Cortex of kidney (tissue), 1 donor: ENCODE measurements at places on chromosomes 13 and 19.

GRCh38 chr19:6801485-6802086, 29.1 kb downstream of the VAV1 start:
- DNase-seq = no peak

DNA sequence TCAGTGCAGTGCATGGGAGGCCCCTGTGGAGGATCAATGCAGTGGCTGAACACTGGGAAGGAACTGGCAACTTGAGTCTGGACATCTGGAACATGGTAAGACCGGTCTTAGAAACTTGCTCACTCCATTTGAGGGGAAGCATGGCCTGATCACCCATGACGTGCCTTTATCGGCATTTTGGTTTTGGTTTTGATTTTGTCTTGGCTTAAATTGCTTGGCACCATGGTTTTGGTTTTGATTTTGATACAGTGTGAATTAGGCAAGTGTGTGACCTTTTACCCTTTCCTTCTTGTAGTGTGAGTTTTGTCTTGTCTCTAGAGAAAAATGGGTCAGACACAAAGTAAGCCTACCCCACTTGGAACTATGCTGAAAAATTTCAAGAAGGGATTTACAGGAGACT, 77.3 kb downstream of the ZNF486 start:
- no peak for DNase-seq

- no peak for DNase-seq
These were observed 374.8 kb downstream of the KLF12 start for GRCh38 chr13:73759434-73759833.

DNA sequence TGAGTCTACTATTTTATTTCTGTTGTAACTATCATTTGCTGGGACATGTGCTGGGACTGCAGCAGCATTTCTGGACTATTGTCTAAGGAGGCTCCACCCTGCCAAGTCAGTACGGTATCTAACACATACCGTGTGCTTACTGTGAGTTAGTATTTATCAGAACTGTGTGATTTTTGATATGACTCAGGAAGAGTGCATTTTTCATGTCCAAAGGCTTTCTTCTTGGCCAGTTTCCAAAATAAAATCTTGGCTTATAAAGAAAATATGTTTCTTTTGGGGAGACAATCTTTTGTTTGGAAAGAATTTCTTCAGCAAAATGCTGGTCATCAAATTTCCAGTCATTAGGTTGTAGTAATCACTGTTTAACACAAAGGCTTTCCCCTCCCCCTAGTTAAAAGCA, 11.6 kb downstream of the PARP4 start:
- DNase-seq = no peak

GRCh38 chr13:67120872-67121531, 109.1 kb downstream of the PCDH9 start:
- no peak for DNase-seq

- no peak for DNase-seq
These were observed 9.9 kb upstream of the ACSBG2 start for GRCh38 chr19:6125571-6125989.

DNA sequence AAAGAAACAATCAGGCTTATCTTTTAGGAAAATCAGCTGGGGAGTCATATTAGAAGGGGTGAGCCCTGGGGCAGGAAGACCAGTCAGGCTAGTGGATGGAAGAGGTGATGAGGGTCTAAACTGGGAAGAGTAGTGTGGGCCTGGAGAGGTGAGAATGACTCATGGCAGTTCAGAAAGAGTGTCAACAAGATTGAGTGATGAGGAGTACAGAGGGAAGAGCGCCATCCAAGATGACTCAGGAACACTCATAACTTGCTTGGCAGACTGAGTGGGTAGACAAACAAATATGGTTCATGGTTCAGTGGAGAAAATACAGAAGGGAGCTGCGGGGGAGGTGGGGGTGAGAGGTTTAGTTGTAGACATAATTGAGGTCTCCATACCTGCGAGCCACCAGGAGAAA, 17.3 kb upstream of the CLDN10 start:
- DNase-seq = no peak

DNA sequence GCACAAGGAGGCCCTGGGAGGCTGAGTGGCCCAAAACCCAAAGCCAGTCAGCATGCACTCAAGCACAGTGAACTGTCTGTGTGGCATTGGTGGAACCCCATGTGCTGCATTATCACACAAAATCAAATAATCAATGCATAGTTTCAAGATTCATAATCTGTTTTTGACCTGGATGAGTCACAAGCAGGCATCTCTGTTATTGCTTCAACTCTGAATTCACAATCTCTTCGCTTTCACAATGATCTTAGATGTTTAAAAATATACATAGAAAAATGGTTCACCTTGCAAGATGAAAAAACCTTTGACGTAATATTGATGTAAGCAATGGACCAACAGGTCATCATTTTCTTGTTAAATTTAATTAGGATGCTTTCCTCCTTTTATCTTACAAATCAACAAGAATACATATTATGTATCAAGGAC, 455.4 kb downstream of the IRS2 start:
- DNase-seq = no peak

DNA sequence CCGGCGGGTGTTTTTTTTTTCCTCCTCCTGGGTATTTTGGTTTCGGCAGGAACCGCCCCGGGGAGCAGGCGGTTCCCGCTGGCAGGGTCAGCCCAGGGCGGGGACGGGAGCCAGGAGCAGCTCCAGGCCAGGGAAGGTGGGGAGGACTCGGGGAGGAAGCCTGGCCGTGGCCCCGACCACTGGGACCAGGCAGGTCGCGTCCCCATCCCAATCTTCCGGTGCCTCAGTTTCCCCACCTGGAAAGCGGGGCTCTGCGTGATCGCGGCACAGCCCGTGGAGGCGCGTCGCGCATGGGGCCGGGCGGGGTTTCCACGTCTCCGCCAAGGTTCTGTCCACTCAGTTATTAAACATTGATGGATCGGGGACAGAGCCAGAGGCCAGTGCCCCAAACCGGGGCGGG, 34.8 kb downstream of the IL12RB1 start:
- no peak for DNase-seq

- no peak for DNase-seq
These were observed 1589.9 kb downstream of the SLITRK1 start for GRCh38 chr13:82292334-82292733.

DNA sequence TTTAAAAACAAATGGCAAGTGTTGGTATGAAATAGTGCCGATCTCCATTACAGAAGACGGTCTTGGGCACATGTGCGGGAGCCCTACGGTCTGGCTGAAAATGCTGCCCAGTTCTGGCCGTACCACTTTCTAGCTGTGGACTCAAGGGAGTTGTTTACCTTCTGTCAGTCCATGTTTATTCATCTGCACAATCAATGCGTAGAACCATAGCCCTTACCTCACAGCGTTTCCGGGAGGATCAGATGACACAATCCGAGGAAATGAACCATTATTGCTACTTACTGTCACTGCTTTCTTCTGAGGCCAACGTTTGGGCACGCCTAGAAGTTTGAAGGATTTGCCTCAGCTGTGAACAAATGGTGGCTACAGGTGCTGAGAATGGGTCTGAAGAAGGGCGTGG, 31.2 kb downstream of the GADD45B start:
- no peak for DNase-seq

DNA sequence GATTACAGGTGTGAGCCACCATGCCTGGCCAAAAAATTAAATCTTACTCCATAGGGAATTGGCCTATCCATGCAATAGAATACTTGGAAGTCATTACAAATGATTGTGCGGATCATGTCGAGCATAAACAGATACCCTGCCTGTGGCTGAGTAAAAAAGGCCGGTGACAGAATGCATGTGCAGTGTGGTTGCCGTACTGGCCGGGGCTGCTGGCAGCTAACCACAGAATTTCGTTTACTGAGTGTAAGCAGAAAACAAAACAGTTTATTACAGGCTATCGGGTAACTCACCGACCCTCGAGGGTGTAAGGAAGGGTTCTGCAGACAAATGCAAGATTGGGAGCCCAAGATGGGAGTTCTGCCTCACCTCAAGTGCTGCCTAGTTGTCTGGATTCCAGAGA, 127.7 kb downstream of the ZIC5 start:
- DNase-seq = no peak

- no peak for DNase-seq
These were observed 6.2 kb upstream of the KLK13 start for GRCh38 chr19:51071095-51071405.

GRCh38 chr19:36115453-36116343, at the start of gene TBCB:
TBCB (plus strand) TSS chr19:36115468; CDS start chr19:36115561, 93 bp downstream.
- no peak for DNase-seq

DNA sequence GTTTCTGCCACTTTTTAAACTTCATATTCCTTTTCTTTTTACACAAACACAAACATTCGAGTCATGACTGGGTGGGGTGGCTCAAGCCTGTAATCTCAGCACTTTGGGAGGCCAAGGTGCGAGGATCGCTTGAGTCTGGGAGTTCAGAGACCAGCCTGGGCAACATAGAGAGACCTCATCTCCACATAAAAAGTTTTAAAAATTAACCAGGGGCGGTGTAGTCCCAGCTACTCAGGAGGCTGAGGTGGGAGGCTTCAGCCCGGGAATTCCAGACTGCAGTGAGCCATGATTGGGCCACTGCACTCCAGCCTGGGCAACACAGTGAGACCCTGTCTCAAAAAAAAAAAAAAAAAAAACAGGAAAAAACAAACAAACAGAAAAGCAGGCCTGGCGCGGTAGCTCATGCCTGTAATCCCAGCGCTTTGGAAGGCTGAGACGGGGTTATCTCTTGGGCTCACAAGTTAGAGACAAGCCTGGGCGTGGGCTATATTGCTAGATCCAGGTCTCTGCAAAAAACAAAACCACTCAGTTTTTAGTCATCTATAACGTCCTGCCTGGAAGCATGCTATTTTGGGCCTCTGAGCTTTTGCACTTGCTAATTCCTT, 583 bp upstream of the BAX start:
- DNase-seq = no peak

- no peak for DNase-seq
These were observed 12.6 kb downstream of the CD37 start for GRCh38 chr19:49347835-49348234.

- DNase-seq = no peak
These were observed 238.0 kb downstream of the PCDH9 start for GRCh38 chr13:66992183-66992582.

GRCh38 chr13:28181413-28181812, 43.1 kb downstream of the PAN3 start:
- DNase-seq = no peak

- DNase-seq = no peak
These were observed 1.5 kb downstream of the TCF3 start for GRCh38 chr19:1650650-1651567.

DNA sequence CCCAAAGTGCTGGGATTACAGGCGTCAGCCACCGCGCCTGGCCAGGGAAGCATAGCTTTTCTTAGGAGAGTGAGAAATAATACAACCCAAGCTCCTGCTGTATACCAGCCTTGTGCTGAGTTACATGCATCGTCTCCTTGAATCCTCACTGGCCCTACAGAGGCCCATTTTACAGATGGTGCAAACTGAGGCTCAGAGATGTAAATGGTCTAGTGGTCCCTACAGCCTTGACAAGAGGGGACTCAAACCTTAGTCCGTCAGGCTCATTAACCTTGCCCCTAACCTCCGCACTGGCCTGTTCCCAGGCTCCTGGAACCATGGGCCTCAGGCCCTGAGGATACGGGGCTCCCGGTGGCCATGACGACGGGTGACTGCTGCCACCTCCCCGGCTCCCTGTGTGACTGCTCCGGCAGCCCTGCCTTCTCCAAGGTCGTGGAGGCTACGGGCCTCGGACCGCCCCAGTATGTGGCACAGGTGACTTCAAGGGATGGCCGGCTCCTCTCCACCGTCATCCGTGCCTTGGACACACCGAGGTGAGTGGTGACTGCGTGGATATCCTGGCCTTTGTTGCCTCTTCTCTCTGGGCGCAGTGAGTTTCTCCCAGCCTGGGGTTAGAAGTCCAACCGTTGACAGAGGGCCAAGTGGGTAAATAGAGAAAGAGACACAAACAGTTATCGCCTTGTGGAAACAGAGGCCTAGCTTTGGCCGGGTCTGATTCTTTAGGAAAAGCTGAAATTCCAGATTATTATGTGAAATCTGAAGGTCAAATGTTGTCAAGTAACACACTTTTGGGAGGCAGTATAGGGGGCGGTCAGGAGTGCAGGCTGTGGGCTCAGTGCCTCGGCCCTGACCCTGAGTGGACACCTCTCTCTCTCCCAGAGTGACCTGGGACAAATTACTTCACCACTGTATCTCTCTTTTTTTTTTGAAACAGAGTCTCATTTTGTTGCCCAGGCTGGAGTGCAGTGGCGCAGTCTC, 8.7 kb downstream of the MARCHF2 start:
- DNase-seq = no peak
